Muscle of arm (tissue), 14 donors: ENCODE measurements at places on chromosomes 12 and 14.
A peak's percentile ranks its signal among the peaks of the same experiment; 100 is the strongest.

DNA sequence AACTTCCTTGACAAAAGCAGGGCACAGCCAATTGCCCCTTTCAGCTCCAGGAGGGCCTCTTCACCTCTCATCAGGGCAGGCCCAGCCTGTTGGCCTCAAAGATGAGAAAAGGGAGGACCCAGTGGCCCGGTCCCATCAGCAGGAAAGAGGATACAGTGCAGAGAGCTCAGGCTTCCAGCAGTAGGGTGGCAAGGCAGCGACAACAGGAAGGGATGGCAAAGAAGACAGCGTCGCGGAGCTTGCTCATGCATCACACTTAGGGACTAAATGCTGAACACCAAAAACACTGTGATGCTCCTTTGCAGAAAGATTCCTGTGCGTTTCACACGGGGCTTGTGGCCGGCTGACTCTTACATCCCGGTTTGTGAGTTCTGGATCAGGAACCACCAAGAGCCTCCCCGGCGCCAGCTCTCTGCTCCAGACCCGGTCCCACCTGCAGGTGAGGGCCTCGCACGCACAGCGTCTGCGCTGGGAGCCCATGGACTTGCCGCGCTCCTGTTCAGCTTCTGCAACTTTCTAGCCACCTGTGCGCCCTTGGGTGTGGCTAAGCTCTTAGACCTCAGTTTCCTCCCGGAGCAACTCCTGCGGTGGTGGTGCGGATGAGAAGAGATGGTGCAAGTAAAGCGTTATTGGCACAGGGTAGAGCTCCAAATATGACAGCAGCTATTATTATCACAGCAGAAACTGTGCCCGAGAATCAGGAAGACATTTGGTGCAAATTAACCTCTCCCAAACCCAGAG, 15.3 kb upstream of the BCL7A start:
- no peak for DNase-seq

DNA sequence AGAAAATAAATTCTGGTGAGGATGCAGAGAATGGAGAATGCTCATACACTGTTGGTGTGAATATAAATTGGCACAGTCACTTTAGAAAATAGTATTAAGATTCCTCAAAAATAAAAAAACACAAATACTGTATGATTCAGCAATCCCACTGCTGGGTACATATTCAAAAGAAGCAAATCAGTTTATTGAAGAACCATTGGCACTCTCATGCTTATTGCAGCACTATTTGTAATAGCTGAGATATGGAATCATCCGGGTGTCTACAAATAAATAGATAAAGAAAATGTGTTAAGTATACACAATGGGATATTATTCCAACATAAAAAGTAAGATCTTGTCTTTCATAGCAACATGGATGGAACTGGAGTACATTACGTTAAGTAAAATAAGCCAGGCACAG, 579.4 kb upstream of the SEL1L start:
- DNase-seq = no peak

DNA sequence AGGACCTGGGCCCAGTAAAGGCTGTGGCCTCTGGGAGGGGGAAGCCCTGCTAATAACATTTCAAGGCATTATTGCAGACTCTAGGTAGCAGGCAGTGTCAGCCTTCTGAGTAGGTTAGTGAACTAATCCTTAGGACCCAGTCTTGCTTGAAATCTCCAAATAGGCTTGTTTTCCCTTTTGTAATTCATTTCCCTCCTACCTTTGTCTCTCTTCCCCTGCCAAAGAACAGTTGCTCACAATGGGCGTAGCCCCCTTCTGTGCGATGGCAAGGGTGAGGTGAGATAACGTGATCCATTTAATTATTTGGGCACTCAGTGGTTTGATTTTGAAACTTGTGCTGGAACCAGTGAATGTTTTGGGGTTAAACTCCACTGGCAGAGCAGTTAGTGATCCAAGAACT, 10.9 kb downstream of the PELI2 start:
- no peak for DNase-seq

DNA sequence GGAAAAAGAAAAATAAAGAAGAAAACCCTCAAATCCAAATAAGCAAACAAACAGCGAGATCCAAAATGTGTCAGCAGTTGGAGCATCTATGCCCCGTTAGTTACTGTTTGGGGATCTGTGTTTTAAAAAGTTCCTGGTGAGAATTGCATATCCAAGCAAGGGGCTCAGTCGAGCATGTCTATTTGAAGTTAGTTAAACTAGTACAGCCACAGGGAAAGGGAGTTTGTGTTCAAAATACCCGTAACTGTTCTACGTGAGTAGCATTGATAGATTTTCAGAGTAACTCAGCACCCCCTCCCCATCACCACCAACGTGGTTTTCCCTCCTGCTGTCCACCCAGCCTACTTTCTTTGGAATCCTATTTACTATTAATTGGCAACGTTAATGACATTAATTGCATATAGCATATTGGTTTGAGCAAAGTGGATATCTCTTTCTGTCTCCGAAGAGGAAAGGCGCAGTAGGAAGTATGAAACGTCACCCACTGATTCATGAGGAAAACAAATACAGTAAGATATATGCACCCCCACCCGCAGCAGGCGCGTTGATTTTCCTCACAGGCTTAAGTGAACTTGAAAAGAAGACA, 1.5 kb downstream of the NPAS3 start:
- DNase-seq = no peak

DNA sequence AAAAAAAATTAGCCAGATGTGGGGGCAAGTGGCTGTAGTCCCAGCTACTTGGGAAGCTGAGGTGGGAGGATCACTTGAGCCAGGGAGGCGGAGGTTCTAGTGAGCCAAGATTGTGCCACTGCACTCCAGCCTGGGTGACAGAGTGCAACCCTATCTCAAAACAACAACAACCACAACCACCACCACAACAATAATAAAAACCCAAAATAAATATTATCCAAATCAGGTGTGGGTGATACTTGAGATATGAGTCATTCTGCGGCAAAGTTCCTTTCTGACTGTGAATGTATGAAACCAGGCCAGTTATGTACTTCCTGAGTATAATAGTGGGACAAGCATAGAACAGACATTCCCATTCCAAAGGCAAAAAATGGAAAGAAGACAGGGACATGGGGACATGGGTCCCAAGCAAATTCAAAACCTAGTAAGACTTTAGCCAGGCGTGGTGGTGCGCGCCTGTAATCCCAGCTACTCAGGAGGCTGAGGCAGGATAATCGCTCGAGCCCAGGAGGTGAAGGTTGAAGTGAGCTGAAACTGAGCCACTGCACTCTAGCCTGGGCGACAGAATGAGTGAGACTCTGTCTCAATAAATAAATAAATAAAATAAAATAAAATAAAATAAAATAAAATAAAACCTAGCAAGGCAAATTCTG, 9.7 kb upstream of the ERC1 start:
- no peak for DNase-seq

DNA sequence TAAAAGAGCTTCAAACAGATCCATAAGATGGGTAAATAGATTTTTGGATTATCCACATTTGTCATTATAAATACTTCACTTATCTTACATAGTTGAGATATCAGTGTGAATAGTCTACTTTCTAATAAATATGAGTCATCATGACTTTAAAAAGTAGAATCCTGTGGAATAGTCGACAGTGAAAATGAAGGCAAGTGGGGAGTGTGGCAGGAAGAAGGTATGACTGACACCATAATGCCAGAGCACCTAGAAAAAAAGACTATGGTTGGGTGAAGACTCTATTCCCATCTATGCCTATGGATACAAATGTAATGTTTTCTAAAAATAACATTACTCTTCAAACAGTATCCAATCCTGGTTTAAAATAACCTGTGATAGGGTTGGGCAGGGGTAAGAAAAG, 117.5 kb downstream of the MDGA2 start:
- no peak for DNase-seq

GRCh38 chr12:40907115-40907527, 214.9 kb downstream of the CNTN1 start:
- DNase-seq = no peak

DNA sequence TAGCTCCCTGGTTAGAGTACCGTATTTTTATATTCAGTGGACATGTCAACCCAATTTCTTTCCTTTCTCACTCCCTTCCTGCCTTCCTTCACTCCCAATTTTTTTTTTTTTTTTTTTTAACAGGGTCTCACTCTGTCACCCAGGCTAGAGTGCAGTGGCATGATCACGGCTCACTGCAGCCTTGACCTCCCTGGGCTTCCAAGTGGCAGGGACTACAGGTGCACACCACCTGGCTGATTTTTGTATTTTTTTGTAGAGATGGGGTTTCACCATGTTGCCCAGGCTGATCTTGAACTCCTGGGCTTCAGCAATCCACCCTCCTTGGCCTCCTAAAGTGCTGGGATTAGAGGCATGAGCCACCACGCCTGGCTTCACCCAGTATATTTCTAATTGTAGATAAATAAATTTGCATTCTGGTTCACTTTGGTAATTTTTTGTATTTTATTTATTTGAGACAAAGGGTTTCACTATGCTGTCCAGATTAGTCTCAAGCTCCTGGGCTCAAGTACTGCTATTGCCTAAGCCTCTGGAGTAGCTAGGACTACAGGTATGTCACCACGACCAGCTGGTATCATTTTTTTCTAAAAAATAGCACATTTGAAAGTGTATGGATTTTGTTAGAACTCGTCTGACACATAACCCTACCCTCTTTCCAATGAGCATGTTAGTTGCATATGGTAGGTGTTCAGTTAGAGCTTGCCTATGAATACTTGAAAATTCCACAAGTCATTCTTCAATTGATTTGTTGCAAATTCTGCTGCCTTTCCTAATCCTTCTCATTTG, 15.7 kb downstream of the SLC38A2 start:
- DNase-seq = no peak

DNA sequence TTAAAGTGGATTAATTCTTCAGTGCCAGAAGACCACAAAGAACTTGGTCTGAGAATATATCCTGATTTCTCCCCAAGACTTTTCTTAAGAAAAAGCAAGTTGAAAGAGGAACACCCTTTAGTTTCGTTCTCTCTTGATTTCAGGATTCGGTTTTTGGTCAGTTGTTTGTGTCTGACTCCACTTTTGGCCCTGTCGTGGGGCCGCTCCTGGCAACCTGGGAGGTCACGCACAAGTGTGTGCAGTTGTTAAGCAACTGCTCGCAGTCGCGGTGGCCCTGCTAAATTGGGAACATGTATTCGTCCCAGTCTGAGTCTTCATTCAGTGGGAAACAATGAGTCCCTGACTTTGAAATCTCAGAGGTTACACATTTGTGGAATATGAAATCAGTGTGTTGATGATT, 68.7 kb downstream of the RGS6 start:
- DNase-seq = peak; percentile 38

DNA sequence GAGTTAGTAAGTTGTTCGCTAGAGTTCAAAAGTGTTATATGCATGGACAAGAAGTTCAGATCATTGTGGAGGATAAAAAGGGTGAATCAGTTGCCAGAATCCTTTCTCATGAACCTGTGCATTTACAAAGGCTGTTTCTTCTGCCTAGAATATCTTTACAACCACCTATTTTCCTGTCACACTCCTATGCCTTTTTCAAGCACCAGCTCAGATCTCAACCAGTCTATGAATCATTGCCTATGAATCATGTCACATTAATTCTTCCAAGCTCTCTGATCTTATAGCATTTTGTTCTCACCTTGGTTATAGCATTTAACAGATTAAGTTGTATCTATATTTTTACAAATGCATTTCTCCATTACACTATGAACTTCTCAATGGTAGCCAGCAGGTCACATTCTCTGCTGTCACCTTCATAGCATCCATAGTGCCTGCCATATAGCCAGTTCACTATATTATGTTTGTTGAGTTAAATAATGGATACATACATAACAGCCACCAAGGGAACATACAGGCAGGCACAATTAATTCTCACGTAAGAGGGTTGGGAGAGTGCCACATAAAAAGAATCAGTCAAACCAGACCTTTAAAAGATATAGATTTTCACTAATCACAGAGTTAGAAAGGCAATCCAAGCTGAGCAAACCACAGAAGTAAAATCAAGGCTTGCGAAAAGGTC, 573.0 kb downstream of the FOXG1 start:
- no peak for DNase-seq

DNA sequence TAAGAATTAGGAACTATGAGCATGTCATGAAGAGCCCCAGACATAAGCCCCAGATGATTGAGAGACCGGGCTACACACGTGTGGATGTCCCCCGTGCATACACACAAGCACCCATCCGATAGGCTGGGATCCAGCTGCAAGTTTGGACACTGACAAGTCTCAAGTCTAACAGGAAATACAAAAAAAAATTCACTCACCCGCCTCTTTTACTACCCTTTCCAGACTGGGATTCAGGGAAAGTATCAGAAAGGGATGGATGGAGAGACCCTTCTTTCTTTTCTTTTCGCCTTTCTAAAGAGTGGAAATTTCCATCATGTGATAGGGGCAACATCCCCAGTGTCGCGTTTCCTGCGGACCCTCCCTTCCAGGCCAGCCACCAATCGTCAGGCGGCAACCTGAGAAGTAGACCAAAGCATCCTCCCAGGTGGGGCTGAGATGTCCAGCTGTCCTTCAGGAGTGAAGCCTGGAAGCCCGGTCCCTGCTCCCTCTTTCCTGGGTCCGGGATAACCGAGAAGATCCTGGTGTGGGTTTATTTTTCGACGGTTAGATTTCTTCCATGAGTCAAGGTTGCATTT, 6.4 kb upstream of the SLC38A4 start:
- peak; percentile 2 for DNase-seq

GRCh38 chr14:67228325-67228984, 12.8 kb upstream of the PALS1 start:
- no peak for DNase-seq

DNA sequence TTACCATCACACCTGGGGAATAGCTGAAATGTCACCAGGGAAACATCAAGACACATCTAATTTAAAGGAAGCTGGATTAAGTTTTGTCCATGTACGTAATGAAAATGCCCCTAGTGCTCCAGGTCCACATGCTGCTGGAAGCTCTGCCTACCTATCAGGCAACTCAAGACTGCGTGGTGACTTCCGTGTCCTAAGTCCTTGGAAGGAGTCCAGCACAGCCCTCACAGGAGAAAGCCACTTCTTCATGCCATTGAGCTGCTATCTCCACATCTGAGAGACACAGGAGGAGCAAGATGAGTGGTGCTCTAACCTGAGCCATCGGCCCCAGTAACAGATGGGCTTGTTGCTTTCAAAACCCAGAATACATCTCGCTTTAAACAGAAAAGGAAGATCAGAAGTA, 316.4 kb downstream of the DPF3 start:
- no peak for DNase-seq

GRCh38 chr12:124564971-124565491, 2.4 kb downstream of the NCOR2 start:
- no peak for DNase-seq

DNA sequence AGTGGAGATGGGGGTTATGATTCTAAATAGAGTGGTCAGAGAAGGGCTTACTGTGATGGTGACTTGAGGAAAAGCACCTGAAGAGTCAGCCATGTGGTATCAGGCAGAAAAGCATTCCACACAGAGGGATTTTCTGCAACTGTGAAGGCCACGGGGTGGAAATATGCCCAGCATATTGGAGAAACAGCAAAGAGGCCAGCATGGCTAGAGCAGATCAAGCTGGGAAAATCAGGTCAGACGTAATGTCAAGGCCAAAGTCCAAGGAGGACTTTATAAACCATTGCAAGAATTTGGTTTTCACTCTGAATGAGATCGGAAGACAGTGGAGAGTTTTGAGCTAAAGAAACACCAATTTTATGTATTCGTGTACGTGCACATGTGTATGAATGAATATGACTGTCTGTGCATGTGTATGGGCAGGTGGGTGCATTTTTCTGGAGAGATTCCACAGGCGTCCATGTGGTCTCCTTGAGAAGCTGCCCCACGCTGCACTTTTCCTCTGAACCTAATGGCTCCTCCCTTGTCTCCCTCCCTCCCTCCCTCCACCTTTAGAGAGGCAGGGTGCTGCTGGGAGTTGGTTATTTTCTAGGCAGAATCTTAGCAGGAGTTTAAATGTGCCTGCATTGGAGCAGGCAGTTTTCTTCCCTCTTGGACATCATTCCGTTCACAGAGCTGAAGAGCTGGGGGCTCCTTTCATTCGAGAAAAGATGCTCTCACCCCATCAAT, 97.4 kb upstream of the PPP4R3A start:
- DNase-seq = no peak
